Uterine smooth muscle cell (primary cell): ENCODE measurements at places on chromosomes 1 and 21. TPM values are rescaled to one million over a fixed set of nuclear protein-coding genes. Genes with fewer than 3 reads are reported as not detected.

The ERVH48-1 gene
- under 0.01 TPM in 1 of 2 replicates, not detected in the other for total RNA-seq

The SH3GLB1 gene
- 33.6 and 41.7 TPM in 2 replicates for total RNA-seq

The LRRN2 gene
- under 0.01 TPM in 1 of 2 replicates, not detected in the other for total RNA-seq

The MROH7 gene
- 0.11 and 0.12 TPM in 2 replicates for total RNA-seq

The DPH2 gene
- total RNA-seq = 11.4 and 14.3 TPM in 2 replicates
